ENCODE measurements at places on chromosomes 7 and 10. TPM values are rescaled to one million over a fixed set of nuclear protein-coding genes. Genes with fewer than 3 reads are reported as not detected.

Gene ABCC2
- total RNA-seq, result 13.4 TPM

Gene C10orf53
- total RNA-seq, result not detected

Gene SHTN1
- 9.5 TPM for total RNA-seq

Gene PRF1
- not detected for total RNA-seq

Gene CPED1
- 0.88 TPM for total RNA-seq

Gene AS3MT
- 0.26 TPM for total RNA-seq

Gene WNT16
- total RNA-seq, result 0.08 TPM

Gene AOAH
- not detected for total RNA-seq

Gene SUN3
- total RNA-seq, result 1.2 TPM

Gene OPALIN
- total RNA-seq, result not detected

Gene TSC22D4
- 38.4 TPM for total RNA-seq

Gene SUGCT
- 5.6 TPM for total RNA-seq

Gene SLC26A4
- total RNA-seq, result 0.23 TPM

Gene ASB10
- not detected for total RNA-seq

Gene CRTAC1
- not detected for total RNA-seq

Gene CCDC172
- not detected for total RNA-seq

Gene KCNMA1
- total RNA-seq, result 13.5 TPM

Gene SLC26A3
- not detected for total RNA-seq

Gene GPNMB
- 26.3 TPM for total RNA-seq

Gene CPN1
- 8.6 TPM for total RNA-seq

Gene ZNF425
- 1.1 TPM for total RNA-seq

Gene LIPJ
- total RNA-seq, result not detected

Gene OR9A2
- total RNA-seq, result not detected

Gene EN2
- 5.5 TPM for total RNA-seq

Gene AGAP4
- total RNA-seq, result 11.7 TPM

Gene OLAH
- total RNA-seq, result not detected

Gene ANTXRL
- not detected for total RNA-seq

Gene GSAP
- 6.1 TPM for total RNA-seq

Gene TRPV5
- total RNA-seq, result 0.05 TPM

Gene CALHM3
- total RNA-seq, result 0.34 TPM

Gene NEURL1
- total RNA-seq, result 0.66 TPM

Gene PRPS1L1
- total RNA-seq, result not detected

Gene CYP26C1
- total RNA-seq, result 0.04 TPM
